CD8-positive, alpha-beta T cell (primary cell): ENCODE measurements at places on chromosomes 6 and 20.
A peak's percentile ranks its signal among the peaks of the same experiment; 100 is the strongest.

GRCh38 chr6:2194643-2195042 is 50.8 kb downstream of the GMDS start:
- no peak for DNase-seq

GRCh38 chr6:161103475-161103874 is 111.9 kb downstream of the MAP3K4 start:
- no peak for DNase-seq

DNA sequence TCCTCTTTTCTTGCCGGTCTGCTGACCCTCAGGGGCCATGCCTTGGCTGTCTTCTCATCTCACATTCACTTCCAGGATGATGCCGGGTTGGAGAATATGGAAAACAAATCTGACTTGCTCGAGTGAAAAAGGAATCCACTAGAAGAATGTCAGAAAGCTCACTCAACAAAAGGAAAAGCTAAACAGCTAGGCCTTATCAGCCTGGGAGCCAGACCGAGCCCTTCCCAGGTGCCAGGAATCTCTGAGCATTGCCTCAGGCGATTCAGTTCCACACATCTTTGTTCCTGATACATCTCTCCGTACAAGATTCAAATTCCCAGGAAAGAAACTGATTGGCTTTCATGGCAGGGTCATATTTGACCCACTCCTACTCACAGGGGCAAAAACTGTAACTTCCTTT is 9.2 kb upstream of the OSER1 start:
- DNase-seq = no peak

DNA sequence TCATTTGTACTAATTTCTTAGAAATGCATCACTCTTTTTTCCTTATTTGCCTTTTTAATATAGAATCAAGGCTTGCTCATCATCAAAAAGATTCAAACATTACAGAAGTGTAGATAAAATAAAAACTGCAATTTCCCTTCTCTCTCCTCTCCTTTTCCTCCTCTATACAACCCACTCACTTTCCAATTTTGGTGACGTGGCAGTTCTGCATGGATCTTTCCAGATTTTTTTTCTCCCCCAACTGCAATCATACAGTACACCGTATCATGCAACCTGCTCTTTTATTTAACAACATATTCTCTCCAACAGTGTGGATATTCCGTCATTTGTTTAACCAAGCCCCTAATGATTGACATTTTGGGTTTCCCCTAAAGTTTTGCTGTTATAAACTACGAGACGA is 140.5 kb downstream of the BFSP1 start:
- DNase-seq = no peak

DNA sequence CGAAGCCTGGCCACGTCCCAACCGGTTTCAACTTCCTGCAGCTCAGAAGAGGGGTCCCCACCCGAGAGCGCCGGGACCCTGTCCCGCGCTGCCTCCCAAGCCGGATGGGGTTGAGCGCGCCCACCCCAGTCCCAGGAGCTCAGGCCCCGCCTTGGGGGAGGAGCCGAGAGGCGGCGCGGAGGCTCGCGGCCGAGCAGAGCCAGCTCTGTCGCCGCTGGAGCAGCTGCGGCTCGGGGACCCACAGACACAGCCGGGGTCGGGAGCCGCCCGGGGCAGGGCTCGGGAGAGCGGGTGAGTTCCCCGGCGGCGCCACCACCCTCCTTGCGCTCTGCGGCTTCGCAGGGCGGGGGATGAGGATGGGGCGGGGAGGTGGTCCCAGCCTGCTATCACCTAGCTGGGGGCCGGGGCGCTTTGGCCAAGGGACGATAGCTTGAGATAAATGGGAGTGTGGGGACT is at the start of gene PPP1R16B:
Gene PPP1R16B, plus strand, starts transcription at position 196 of the 456 bp plus-strand sequence. CDS start 30,229 bp downstream, outside the sequence.
- peak; percentile 76 for DNase-seq

DNA sequence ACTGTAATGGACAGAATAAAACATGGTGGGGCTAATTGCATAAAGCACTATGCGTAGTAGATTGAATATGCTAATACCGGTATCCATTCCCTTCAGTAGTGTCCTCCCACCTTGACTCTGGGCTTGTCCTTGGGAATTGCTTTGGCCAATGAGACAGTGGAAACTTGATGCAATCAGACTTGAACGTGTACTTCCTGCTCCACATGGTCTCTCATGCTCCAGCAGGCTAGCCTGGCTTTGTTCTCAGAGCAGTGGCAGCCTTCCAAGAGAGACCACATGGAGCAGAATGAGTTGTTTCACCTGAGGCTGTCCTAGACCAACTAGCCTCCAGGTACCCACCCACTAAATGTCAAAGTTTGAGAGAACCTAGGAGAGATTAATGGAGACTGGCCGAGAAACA is 37.0 kb upstream of the BTBD3 start:
- no peak for DNase-seq

DNA sequence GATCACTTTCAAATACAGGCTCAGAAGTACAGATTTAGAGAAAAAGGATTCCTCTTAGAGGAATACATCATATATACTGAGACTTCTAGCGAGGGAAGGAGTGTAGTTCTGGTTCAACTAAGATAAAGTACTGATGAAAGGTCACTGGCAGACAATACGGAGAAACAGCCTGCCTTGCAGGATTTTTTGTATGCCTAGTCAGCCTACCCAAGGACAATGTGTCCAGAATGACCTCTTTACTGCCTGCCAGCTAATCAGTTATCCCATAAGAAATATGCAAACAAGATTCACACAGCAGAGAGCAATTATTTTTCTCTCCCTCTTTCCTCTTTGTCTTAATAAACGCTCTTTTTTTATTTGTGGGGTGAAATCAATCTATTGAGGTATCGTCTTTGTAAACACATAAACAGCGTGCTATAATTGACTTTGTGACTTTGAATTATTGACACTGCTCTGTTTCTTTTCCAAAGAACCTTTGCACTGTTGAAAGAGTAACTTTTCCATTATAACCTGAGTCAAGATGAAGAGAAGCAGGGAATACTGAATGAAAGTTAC is 1.4 kb upstream of the TSPYL4 start:
- DNase-seq = no peak

- no peak for DNase-seq
Observed at GRCh38 chr6:148455674-148456558, 113.3 kb downstream of the SASH1 start.

- DNase-seq = no peak
Observed at GRCh38 chr6:148345578-148345977, 2.9 kb downstream of the SASH1 start.

GRCh38 chr6:157527471-157527907 is 146.5 kb downstream of the ZDHHC14 start:
- no peak for DNase-seq

DNA sequence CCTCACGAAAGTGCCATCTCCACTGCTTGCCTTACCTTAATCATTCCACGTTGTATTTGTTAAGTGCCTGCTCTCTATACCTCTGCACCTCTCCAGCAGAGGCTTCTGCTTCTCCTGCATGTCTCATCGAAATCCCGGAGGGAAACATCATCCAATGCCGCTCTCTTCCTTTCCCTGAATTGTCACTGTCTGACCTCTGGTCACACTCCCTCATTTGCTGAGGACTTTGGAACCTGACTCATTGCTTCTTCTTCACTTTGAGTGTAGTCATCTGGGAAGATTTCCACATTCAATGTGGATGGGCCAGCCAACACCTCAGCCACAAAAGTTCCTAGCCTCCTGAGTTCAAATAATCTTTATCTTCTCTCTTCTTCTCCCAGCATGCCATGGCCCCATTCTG is 78.9 kb upstream of the BEND6 start:
- DNase-seq = no peak

- DNase-seq = no peak
Observed at GRCh38 chr6:91087908-91088307, 501.0 kb upstream of the MAP3K7 start.

DNA sequence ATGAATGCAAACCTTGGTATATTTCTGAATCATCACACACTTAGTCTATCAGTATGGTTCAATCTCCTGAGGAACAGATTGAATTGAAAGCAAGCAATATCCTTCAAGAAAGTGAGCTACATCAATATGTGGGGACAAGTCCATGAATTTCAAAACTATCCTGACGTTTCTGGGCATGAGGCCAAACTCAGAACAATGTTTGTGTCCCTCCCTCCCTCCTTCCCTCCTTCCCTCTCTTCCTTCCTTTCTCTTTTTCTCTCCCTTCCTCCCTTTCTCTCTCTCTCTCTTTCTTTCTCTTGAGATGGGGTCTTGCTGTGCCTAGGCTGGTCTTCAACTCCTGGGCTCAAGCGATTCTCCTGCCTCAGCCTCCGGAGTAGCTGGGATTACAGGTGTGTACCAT is 27.9 kb upstream of the SYNCRIP start:
- DNase-seq = no peak

- DNase-seq = no peak
Observed at GRCh38 chr6:90169374-90169773, 127.3 kb downstream of the BACH2 start.

DNA sequence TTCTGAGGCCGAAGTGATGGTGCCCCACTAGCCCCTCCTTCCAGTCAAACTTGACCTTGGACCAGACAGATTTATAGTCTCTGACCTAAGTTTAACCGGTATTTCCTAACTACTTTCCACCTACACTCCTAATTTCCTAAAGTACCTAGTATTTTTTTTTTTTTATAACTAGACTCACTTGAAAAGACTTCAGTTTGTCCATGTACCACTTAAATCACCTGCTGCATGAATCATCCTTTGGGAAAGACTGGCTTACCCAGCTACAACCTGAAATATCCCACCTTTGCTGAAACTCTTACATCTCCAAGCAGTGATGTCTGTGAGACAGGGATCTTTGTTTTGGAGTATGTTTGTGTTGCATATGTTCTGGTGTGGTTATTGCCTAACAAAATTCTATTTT is 71.1 kb downstream of the ZDHHC14 start:
- DNase-seq = no peak

DNA sequence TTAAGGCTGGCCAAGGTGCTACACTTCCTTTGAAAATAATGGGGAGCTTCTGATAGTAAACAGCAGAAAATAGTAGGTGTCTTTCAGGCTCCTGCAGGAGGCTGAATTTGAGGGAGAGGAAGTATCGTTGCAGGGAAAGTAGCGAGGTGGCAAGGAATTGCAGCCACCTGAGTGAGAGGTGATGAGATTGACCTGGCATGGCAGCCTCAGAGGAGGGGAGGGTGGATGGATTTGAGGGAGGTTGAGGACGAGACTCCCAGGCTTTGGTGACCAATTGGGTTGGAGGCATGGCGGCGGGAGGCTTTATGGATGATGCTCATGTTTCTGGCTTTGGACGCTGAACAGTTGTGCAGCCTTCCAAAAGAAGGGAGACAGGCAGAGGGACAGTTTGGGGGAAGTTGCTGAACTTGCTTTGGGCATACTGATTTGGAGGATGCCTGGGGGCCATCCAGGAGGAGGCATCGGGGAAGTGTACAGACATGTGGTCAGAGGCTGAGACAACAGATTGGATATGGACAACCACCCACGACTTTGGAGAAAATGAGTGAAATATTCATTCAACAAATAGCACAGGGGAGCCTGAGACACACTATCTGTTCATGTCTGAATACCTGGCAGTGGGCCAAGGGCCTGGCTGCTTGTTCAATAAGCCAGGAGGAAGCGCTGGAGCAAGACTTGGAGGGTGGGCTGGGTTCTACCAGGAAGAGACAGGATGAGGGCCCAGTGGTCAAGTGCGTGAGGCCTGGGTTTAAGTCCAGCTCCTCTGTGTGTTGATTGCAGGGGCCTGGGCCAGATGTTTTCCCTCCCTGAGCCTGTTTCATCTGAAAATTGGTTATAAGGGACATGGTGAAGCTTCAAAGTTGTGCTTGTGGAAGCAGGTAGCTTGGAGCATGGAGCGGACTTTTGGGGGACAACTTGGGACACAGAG is 113.2 kb downstream of the CEBPB start:
- DNase-seq = no peak

GRCh38 chr6:73969971-73970970 is 274.3 kb downstream of the CD109 start:
- no peak for DNase-seq

DNA sequence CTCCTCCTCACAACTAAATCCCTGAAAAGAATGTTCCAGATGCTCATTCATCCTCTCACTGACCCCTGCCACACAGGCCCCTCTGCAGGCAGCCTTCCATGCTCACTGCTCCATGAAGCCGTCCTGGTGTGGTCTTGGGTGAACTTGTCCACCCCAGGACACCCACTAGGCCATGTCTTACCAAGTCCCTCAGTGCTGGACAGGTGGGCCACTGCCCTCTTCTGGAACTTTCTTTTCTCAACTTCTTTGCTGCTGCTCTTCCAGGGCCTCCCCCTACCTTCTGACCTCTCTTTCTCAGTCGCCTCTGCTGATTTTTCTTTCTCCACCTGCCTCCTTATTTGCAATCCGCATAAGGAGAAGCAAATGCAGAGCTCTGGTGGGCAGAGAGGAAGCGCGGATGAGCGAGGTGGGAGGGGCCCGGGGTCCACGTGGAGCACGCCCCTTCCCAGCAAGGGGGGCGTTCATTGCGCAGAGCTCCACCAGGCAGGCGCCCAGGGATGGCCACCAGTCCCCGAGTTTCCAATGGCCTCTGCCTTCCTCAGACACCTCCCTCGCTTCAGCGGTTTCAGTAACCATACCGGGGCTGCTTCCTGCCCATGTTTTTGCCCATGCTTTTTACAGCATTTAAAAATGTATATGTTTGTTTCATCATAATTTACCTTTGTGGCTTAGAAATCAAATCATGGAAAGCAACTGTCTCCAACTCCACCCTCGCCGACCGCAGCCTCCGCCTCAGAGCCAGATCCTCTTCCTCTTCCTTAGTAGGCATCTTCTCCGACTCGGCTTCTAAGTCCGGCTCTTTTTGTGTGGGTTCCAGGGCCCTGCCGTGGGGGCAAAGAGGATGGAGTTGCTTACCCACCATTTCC is 129.6 kb downstream of the ZDHHC14 start:
- no peak for DNase-seq

DNA sequence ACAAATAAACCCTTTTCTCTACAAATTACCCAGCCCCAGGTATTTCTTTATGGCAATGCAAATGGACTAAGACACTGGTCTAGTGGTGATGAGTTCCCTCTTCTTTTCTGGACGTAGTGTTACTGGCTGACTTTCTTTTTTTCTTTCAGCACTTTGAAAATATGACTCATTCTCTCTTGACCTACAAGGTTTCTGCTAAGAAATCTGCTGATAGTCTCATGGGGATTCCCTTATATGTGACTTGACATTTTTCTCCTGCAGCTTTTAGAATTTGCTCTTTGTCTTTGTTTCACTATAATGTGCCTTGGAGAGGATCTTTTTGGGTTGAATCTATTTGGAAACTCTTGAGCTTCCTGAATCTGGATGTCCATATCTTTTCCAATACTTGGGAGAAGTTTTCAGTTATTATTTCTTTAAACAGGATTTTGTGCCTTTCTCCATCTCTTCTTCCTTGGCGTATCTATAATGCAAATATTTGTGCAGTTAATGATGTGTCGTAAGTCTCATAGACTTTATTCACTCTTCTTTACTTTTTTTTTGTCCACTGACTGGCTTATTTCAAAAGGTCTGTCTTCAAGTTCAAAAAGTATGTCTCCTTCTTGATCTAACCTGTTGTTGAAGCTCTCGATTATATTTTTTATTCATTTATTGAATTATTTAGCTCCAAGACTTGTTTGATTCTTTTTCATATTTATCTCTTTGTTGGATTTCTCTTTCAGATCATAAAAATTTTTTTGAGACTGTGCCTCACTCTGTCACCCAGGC is 42.2 kb upstream of the TPD52L1 start:
- DNase-seq = no peak

DNA sequence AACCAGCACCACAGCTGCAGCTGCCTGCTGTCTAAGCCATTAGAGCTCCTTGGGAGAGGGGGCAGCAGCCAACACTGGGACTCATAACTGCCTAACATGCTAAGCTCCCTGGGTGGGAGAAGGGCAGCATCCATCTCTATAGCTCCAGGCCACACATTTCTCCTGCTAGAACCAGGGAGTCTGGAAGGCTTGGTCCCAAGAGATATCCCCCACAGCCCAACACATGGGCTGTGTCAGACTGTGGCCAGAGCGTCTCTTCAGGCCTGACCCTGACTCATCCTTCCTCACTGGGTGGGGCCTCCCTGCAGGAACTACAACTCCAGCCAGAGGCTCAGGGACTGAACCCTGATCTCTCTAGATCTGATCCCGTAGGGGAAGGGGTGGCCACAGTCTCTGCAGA is 411.1 kb downstream of the HDGFL1 start:
- no peak for DNase-seq
